Hematopoietic multipotent progenitor cell treated with erythropoietin and hydrocortisone succinate and interleukin-3 and kit ligand, for 6 days (in vitro differentiated cells): ENCODE measurements at places on chromosomes 11 and 22.

DNA sequence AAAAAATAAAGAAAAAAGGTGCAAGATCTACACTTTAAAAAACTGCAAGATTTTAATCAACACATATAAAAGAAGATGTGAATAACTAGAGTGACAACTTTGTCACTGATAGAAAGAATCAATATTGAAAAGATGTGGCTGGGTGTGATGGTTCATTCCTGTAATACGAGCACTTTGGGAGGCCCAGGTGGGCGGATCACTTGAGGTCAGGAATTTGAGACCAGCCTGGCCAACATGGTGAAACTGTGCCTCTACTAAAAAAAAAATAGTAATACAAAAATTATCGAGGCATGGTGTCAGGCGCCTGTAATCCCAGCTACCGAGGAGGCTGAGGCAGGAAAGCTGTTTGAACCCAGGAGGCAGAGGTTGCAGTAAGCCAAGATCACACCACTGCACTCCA, 21.0 kb upstream of the FBLN1 start:
- no peak for DNase-seq

DNA sequence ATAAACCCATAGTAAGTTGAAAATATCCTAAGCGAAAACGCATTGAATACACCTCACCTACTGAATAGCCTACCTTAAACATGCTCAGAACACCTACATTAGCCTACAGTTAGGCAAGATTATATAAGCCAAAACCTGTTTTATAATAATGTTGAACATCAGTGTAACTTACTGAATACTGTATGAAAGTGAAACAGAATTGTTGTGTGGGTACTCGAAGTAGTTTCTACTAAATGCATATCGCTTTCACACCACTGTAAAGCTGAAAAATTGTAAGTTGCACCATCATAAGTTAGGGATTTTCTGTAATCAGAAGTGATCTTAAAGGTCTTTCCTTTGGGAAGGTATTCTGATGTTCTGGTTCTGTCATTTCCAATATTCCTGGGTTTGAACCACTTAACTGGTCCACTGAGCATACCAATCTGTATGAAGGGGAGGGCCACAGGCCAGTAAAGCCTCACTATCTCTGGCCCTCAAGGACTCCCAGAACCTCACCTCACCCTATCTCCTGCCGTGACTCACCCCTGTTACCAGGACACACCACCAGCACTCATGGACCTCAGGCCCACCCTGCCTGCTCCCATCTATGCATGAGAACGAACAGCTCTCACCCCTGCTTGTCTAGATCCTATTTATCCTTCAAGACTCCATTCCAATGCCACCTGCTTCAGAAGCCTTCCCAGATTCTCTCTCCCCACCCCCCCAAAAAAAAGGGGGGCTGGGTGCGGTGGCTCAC, 70.0 kb downstream of the NAT10 start:
- DNase-seq = no peak

GRCh38 chr11:76799066-76799804, 16.1 kb downstream of the TSKU start:
- DNase-seq = peak; percentile 86

GRCh38 chr11:119782739-119783072, 53.7 kb upstream of the NECTIN1 start:
- no peak for DNase-seq

DNA sequence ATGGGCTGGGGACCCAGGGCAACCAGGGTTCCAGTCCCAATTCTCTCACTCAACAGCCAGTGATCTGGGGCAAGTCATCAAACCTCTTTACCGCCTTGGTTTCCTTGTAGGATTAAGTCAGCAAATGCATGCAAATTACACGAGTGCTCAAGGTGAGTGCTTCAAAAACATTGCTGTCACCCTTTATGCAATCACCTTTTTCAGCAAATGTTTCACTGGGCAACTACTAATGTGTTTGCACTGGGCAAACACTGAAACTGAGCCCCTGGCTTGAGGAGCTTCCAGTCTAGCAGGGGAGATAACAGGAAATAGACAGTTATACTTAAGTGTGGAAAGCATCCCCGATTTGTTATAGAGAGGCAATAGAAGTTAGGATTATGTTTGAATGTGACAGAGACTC, 37.7 kb upstream of the DMC1 start:
- no peak for DNase-seq

DNA sequence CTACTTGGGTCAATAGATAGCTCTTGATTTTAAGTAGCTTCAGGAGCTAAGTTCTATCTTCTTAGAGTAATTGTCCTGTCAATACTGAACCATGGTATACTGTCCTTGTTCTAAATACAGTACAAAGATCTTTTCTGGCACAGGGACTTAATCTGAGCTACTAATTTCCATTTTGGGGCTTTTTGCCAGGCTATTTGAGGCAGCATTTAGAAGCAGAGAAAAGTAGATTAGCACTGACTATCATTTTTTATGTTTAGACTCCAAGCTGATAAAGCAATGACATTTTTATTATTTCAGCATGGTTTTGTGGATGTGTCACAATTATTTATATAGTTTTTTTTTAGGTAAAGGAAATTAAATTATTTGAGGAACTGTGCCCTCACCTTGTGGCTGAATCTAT, 163.2 kb downstream of the FAT3 start:
- no peak for DNase-seq

- no peak for DNase-seq
These were observed 12.0 kb downstream of the PPARA start for GRCh38 chr22:46162285-46162684.

GRCh38 chr11:57155400-57155799, 26.4 kb upstream of the LRRC55 start:
- no peak for DNase-seq

DNA sequence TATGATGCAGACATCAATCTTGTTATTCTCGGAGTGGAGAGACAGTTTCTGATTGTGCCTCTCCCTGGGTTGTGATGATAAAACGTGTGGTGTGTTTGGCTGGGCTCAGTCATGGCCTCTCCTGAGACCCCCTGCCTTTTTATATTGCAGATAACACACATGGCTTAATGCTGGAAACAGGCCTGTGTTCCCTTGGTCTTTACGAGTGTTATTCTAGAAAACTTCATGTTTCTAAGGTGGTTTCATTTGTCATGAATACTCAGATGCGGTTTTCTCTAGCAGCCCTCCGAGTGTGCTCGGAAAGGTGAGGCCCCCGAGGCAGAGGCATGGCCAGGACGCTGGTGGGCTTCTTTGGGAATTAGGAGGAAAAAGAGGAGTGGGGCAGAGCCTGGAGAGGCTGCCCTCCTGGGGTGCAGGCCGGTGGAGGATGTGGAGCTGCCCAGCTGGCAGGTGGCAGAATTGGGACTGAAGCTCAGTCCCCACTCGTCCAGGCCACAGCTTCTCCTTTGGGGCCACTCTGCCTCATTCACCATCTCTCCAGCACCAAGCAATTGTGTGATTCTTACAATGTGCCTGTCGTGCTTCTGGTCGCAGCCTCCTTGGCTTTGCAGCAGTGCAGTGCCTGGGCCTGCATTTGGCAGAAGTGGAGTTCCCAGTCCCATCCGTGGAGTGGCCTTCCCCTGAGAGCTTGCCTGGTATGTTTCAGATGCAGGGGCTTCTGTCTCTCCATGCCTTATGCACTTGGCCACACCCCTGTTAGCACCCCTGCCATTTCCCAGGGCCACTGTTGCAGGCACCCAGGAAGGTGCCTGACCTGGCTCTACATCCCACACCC, 309.6 kb downstream of the TBC1D22A start:
- no peak for DNase-seq

GRCh38 chr11:48083421-48083820, 103.1 kb downstream of the PTPRJ start:
- DNase-seq = no peak

- DNase-seq = peak; percentile 42
These were observed 98.6 kb upstream of the CD44 start for GRCh38 chr11:35040221-35040942.

- DNase-seq = no peak
These were observed 60.3 kb downstream of the SPON1 start for GRCh38 chr11:14022821-14023220.

DNA sequence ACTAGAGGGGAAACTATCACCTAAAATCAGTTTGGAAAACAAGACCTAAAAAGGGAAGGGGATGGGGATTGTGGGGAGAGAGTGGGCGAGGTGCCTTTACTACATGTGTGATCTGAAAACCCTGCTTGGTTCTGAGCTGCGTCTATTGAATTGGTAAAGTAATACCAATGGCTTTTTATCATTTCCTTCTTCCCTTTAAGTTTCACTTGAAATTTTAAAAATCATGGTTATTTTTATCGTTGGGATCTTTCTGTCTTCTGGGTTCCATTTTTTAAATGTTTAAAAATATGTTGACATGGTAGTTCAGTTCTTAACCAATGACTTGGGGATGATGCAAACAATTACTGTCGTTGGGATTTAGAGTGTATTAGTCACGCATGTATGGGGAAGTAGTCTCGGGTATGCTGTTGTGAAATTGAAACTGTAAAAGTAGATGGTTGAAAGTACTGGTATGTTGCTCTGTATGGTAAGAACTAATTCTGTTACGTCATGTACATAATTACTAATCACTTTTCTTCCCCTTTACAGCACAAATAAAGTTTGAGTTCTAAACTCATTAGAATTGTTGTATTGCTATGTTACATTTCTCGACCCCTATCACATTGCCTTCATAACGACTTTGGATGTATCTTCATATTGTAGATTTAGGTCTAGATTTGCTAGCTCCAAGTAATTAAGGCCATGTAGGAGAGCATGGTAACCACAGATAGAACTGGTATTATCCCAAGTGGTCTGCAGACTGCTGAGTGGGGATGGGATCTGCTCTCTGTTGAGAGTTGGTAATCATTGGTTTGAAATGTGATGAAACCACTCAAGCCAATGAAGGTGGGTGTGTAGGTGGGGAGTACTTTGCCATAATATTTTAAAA, 3.6 kb downstream of the NEAT1 start:
- peak; percentile 85 for DNase-seq

- no peak for DNase-seq
These were observed at the start of gene SCT for GRCh38 chr11:626475-627307. Gene SCT, minus strand, starts transcription at chr11:627181. Its CDS starts 38 bp downstream, at chr11:627143.

GRCh38 chr11:126140926-126141280, 70.5 kb downstream of the RPUSD4 start:
- DNase-seq = peak; percentile 7

DNA sequence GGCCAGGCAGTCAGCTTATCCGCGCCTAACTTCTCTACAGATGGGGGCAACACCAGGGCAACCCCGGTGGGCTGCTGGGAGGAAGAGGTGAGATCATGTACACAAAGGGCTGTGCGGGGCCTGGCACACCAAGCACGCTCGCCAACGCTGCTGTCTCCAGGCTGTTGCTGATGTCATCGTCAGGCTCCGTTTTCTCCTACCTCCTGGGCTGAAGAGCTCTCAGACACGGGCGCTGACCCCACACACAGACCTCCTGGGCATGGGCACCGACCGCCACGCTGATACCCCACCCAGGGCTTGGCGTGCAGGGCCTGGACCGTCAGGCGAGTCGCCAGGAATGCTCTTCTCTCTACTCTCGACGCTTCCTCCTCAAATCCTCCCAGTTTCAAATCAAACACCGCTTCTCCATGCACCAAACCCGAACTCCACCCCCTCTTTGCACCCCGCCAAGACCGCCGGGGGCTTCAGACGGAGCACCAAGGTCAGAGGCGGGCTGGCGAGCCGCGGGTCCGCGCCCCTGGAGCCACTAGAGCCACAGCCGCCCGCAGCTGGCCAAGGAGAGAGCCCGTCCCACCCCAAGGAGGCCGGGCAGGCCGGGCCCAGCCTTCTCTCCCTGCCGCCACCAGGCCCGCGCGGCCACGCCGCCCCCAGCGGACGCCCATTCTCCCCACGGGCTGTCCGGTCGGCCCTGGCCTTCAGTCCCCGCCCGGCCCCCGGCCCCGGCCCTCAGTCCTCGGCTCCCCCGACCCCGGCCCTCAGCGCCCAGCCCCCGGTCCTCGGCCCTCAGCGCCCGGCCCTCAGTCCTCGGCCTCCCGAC, 772 bp downstream of the SBF1 start:
- peak; percentile 47 for DNase-seq

GRCh38 chr11:131546218-131546895, 175.9 kb downstream of the NTM start:
- DNase-seq = no peak

GRCh38 chr11:125429807-125430678, 66.0 kb downstream of the FEZ1 start:
- DNase-seq = no peak
